ENCODE measurements at places on chromosomes 7 and 10.

DNA sequence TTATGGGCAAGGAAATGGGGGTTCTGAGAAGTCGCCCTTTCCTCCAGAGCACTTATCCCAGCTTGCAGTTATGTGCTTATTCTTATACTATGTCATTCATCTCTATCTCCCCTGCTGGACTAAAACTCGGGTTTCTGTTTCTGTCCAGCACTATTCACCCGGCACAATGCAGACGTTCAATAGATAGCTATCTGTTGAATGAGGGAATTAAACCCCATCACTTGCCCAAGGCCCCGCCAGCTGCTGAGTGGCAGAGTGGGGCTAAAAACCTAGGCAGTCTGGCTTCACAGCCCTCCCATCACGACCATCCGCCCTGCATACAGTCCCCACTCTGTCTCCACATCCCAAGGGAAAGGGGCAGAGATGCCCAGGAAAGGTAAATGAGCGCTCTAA is 5.4 kb downstream of the SLIT1 start:
- DNase-seq = no peak

DNA sequence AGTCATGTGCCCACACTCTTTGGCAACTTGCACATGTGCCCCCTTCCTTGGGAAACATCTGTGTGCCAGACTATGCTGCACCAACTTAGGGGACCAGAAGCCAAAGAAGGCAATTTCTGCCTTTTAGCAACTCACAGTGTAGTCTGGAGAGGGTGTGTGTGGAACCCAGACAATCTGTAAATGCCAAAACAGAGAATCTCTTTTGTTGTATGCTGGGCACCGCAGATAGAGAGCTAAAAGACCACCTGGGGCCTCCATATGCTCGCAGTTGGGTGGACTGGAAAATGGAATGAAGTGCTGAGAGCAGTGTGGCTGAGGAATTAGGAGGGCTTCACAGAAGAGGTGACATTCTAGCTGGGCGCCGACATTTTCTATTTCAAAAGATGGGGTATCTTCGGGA is 26.4 kb downstream of the UBTD1 start:
- no peak for DNase-seq

DNA sequence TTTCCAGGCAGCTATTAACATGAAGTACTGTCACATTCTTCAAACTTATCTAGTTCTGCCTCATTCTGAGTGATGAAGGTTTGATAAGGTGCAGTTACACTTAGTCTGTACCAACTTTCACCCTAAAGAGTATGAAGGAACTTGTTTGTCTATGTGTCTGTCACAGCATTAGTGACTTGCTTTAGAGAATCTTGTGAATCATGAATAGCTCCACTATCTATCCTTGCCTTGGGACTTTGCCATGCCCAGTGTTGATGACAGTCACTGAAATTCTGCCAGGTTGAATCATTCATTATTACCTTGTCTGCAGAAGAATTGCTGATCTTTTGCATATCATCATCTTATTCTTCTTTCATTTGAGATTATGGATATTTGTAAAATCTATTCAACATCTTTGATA is 50.9 kb upstream of the A1CF start:
- DNase-seq = no peak

DNA sequence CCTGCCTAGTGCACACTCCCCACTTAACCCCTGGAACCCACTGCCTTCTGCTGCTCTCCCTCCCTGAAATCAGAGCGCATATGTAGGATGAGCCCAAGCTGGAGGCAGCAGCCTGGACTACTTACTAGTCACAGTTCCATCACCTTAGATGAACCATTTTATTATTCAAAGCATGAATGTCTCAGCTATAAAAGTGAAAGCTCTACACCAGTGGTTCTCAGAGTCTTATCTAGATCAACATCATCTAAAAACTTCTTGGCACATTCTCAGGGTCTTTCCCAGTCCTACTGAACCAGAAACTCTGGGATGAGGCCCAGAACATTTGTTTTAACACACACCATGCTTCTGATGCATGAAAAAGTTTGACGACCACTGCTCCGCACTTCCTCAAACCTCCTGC is 100.3 kb upstream of the ANK3 start:
- DNase-seq = no peak

DNA sequence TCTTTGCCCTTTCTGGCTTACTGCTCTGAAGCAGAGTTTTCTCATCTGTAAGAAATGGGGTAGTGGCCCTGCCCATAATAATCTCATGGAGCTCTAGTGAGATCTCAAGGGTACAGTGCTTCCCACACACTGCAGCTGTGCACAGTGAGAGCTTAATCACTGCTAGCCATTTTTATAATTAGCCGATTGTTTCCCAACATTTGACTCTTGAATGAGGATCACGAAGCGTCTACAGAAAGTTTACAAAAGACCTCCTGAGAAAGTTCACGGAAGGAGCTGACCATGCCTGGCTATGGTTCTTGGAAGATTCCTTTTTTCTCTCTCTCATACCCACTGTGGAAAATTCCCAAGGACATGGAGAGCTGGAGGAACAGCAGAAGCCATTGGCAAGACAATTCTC is 70.4 kb downstream of the FAM171A1 start:
- DNase-seq = peak; percentile 16

GRCh38 chr10:19952224-19953010 is 136.2 kb downstream of the PLXDC2 start:
- no peak for DNase-seq

DNA sequence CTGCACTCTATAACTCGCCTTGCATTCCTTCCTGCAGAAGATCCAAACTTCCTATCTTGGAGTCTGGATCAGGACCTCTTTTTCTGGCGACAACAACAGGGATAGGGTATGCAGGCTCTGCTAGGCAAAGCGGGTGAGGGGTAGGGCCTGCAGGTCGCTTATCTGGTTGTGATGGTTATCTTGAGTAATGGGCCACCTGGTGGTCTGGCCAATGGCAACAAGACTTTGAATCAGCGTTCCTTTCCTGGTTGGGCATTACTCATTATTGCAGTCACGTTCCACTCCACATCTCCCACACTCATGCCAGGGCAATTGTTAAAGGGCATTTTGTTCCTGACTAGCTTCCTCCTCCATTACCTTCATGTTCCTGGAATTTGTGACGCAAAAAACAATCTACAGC is 48.4 kb upstream of the PLXDC2 start:
- no peak for DNase-seq

GRCh38 chr7:129089521-129090212 is 34.8 kb upstream of the TNPO3 start:
- no peak for DNase-seq
